ENCODE measurements at places on chromosomes 4 and X. TPM values are rescaled to one million over a fixed set of nuclear protein-coding genes. Genes with fewer than 3 reads are reported as not detected.

DNA sequence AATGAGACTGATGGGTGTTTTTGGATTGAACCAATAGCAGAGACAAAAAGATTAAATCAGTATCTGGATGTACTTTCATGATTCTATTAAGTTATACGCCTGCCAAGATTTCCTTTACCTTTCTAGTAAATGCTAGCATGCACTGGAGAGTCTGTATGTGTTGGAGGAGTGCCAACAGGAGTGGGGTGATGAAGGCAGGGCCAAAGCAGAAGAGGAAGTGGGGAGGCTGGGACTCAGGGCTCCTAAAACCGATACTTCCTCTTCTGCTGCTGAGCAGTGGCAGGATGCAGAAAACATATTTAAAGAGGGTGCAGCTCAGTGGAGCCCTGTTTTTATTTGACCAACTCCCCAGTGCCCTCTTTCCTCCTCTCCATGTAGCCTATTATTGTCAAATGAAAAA lies 5.6 kb downstream of the CYSLTR1 start:
- no peak for DNase-seq

DNA sequence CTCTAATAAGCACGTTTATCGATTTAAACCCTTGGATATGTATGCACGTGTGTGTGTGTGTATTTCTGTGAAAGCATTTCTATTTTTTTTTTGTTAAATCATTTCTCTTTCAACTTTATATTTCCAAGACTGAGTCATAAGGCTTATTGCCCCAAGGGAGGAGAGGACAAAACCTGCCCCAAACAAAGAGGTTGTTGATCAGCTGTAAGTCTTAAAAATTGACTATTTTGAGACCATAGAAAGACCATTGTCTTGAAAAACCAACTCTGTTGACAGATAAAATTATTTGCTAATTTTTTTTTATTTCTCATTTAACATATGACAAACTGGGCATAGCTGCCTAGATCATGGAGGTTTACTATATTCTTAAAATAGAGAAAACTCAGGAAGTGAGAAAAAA lies 222.4 kb downstream of the FMR1NB start:
- DNase-seq: no peak

GRCh38 chr4:39104255-39104654 lies 42.2 kb downstream of the KLHL5 start:
- no peak for DNase-seq

DNA sequence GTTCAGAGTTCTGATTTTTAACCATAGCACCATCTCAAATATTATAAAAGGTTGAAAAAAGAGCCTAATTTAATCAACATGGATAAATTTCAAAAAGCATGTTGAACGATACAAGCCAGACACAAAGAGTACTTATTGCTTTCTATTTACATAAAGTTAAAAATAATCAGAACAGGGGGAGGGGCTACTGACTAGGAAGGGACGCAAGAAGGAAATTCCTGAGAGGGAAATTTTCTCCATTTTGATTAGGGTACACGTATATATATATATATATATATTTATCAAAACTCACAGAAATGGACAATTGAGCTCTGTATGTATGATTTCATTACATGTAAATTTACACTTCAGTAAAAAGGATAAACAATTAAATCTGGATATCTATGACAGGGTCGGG lies 482 bp upstream of the MBTPS2 start:
- DNase-seq: no peak

- no peak for DNase-seq
These were observed 68.3 kb downstream of the FMR1NB start for GRCh38 chrX:148049441-148049840.

DNA sequence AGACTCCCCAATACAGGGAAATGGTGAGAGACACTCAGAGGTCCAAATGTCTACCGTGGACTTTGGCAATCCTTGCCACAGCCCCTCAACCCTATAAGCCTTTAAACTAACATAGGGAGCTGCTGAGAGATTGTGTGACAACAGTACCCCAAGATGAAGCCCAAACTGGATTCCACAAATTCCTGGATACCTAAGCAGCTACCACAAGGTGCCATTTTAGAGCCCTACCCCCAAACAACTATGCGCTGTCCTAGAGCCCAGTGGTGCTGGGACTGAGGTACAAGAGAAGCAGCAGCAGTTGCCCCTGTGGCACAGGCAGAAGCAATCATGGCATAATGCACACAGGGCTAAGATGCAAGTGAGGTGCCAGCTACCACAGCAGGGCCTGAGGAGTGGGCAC lies 2.7 kb upstream of the TMPRSS11F start:
- no peak for DNase-seq

DNA sequence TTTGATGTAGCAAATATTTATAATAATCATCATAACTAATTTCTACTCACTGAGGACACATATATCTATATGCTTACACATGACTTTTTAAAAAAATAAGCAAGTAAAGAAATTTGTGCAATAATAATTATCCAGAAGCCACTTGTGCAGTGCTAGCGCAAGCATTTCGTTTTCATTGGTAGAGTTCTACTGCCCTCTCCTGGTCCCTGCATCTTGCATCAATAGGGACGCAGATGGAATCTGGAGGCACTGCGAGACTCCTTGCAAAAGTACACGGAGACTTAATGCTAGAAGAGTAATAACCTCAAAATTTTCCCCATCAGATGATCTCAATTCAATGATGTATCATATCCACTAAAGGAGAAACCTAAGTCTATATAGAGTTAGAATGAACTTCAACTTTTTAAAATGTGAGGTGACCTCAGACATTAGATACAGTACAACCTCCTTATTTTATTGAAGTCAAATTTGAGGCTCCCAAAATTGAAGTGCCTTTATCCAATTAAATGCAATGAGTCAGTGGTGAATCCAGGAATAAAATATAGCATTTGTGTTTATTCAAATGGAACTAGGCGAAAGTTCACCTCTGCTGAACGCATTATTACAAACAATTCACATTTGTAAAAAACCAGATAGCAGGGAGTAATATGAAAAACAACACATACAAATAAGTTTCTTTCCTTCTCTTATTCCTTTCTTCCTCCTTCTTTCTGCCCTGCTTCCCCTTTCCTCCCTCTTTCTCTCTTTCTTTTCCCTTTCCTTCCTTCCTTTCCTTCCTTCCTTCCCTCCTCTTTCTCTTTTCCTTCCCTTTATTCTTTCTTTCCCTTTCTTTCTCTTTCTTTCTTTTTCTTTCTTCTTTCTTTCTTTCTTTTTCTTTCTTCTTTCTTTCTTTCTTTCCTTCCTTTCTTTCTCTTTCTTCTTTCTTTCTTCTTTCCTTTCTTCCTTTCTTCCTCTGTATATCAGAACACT lies 450.0 kb downstream of the ANKRD50 start:
- no peak for DNase-seq

GRCh38 chr4:97978791-97979488 lies 164.3 kb downstream of the STPG2 start:
- DNase-seq: no peak

GRCh38 chr4:136106753-136107152 lies 1425.5 kb downstream of the PCDH18 start:
- DNase-seq: no peak

The HOPX gene
- 0.27 TPM for total RNA-seq

The DGKK gene
- total RNA-seq: not detected

The PRIMPOL gene
- total RNA-seq: 5.5 TPM

The ANAPC10 gene
- total RNA-seq: 6.0 TPM

The PCDH10 gene
- 0.20 TPM for total RNA-seq

The SPINK2 gene
- total RNA-seq: not detected

The FAM193A gene
- total RNA-seq: 9.8 TPM

The GPR143 gene
- total RNA-seq: 1.1 TPM

Data from right lobe of liver (tissue), 6 donors.